ENCODE measurements at places on chromosomes 3 and 15. TPM values are rescaled to one million over a fixed set of nuclear protein-coding genes. Genes with fewer than 3 reads are reported as not detected.

Gene TRPM1
- total RNA-seq = not detected

Gene ARHGEF26
- total RNA-seq = 13.3 TPM

Gene CCR1
- 4.4 TPM for total RNA-seq

Gene GPR176
- total RNA-seq = 2.5 TPM

Gene OIP5
- total RNA-seq = 2.9 TPM

Gene SLC12A8
- total RNA-seq = 10.5 TPM

Gene NR1I2
- total RNA-seq = 96.7 TPM

Gene THRB
- total RNA-seq = 37.5 TPM

Gene MRPS25
- total RNA-seq = 47.5 TPM

Gene C3orf70
- total RNA-seq = 16.4 TPM

Data from transverse colon (tissue), 4 donors.